ENCODE measurements at places on chromosomes 4 and X.
A peak's percentile ranks its signal among the peaks of the same experiment; 100 is the strongest.

DNA sequence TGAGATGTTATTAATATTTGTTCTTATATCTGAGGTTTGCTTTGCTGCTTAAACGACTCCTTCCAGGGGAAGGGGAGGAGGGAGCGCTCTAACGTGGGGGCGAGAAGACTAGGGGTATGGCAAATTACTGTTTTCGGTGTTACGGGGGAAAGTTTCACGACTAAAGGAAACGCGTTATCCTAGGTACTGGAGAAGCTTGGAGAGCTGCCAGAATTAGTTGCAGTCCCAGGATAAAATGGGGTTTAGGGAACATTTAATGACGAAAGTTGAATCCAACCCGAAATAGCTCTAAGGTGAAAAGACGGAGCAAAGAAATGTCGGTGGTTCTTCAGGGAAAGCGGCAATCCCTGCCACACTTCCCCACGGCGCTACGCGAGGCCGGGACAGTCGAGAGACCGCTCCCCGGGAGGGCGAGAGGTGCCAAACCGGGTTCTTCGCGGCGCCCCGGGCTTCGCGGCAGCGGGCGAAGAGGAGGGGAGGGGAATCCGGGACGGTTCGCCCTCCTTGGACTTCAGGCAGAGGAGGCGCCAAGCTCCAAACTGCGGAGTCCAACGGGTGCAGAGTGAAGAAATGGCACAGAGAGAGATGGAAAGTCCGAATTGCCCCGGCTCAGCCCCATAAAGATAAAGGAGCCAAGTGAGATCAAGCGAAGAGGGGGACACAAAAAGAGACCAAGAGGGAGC, 724 bp downstream of the THOC2 start:
- DNase-seq, result no peak

- no peak for DNase-seq
These were observed 48.3 kb downstream of the PDK3 start for GRCh38 chrX:24513416-24513815.

DNA sequence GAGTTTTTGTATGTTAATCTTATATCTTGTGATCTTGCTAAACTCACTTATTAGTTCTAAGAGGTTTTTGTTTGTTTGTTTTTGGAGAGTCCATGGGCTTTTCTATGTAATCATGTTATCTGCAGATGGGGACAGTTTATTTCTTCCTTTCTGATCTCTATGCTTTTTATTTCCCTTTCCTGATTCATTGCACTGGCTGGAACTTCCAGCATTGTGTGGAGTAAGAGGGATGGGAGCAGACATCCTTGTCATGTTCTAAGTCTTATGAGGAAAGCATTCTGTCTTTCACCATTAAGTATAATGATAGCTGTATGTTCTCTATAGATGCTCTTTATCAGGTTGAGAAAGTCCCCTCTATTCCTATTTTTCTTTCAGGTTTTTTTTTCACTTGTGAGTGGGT, 90.6 kb upstream of the TBC1D9 start:
- DNase-seq, result no peak

- DNase-seq, result no peak
These were observed 67.6 kb upstream of the CTSO start for GRCh38 chr4:156021298-156021697.

GRCh38 chr4:4227510-4228355, 1.0 kb upstream of the OTOP1 start:
- DNase-seq, result no peak

DNA sequence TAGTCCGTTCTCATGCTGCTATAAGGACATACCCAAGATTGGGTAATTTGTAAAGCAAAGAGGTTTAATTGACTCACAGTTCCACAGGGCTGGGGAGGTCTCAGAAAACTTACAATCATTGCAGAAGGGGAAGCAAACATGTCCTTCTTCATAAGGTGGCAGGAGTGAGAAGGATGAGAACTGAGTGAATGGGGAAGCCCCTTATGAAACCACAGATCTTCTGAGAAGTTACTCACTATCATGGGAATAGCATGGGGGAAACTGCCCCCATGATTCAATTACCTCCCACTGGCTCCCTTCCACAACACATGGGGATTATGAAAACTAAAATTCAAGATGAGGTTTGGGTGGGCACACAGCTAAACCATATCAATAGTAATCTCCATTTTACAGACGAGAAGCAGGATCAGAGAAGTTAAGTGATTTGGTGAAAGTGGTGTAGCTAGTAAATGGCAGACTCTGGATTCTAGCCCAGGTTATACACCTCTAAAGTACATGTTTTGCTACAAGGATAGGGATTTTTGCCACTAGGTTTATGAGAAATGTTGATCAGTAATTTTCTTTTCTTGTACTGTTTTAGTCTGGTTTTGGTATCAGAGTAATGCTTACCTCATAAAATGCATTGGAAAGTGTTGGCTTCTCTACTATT, 47.3 kb upstream of the C1GALT1C1 start:
- DNase-seq, result no peak

DNA sequence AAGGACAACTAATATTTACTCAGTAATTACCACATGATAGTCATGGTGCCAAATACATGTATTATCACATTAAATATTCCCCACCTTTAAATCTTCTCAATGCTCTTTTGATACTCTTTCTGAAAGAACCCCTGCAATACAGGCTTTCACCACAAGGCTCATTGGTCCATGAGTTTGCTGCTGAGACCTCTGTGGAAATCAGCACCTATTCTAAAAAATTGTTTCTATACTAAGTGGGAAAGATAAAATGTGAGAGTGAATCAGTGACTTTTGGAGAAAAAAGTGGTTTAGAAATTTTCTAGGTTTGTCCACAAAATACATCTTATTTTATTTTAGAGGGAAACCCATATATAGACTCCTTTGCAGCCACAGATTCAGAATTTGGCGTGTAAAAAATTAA, 257.3 kb downstream of the ZIC3 start:
- DNase-seq, result no peak

DNA sequence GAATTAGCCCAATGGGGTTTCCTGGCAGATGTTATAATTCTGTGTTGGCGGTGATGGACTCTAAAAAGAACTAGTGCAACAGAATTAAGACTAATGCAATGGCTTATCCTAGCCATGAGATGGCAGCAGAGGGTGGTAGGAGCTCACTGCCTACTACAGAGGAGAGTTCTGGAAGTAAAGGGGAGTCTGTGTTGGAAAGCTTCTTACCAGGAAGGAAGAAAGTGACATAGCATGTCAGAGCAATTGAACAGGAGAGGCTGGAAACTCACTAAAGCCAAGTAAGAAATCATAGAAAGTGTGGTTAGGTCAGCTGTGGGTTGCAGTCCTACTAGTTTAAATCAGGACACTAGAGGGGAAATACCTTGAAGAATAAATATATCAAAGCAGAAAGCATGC, 6.3 kb upstream of the TRPC5OS start:
- peak; percentile 1 for DNase-seq

DNA sequence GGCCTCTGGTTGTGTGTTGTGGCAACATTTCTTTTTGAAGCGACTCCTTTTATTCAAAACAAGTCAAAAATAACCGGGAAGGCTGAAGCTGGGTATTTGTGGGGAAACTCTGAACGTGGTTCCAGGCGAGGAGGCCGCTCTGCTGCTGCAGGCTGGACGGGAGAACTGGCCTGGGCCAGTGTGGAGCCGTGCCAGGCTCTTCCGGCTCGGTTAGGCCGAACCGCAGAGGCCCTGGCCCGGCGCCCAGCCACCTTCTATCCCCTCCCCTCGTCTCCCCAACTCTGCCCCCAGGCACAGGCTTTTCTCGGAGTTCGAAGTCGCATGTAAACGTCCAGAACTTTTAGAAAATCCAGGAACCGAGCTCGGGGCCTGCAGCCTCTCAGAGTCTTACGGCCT, 2.4 kb upstream of the BCOR start:
- DNase-seq, result no peak

GRCh38 chr4:185137233-185137925, 5.7 kb upstream of the SLC25A4 start:
- no peak for DNase-seq

DNA sequence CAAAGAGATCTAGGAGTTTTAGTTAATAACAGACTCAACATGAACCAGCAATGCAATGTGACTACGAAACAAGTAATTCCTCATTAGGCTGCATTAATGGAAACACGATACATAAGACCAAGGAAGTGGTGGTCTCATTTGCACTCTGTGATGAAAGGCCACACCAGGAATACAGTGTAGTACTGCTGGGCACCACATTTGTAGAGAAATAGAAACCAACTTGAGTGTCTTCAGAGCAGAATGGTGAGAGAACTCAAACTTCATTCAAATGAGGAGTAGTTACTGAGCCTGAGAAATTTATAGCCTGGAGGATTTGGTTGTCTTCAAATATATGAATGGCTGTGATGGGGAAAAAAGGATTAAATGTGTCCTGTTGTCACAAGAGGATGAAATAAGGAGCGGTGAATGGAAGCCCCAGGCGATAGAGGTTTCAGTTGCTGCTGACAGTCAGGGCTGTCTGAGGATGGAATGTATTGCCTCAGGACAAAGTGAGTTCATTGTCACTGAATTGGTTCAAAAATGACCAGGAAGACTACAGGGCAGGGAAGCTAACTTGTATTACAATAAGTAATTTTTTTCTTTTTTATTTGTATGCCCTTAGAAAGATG, 50.9 kb downstream of the NFKB1 start:
- no peak for DNase-seq

DNA sequence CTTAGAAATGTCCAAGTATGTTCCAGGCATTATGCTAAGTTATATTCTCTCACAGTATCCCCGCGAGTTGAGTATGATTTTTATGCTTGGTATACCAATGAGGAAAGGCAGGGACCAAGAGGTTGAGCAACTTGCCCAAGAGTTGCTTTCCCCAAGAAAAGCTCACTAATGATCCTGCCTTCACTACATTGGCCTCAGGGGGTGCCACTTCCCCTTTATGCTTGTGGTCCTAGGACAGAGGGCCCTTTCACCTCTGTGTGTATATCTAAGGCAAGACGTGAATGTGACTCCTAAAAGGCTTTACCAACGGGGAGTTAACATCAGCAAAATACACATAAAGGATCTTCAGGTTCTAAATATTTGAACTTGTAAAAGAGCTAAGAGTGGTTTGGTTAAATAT, 164.4 kb upstream of the CPEB2 start:
- no peak for DNase-seq

GRCh38 chrX:96481831-96482230, 202.8 kb upstream of the DIAPH2 start:
- DNase-seq, result no peak

GRCh38 chr4:37615720-37616063, 70.5 kb downstream of the RELL1 start:
- no peak for DNase-seq

GRCh38 chrX:119698845-119699244, 5.9 kb upstream of the SEPTIN6 start:
- DNase-seq, result no peak

- DNase-seq, result no peak
These were observed 166.8 kb downstream of the BMPR1B start for GRCh38 chr4:94924566-94924965.

DNA sequence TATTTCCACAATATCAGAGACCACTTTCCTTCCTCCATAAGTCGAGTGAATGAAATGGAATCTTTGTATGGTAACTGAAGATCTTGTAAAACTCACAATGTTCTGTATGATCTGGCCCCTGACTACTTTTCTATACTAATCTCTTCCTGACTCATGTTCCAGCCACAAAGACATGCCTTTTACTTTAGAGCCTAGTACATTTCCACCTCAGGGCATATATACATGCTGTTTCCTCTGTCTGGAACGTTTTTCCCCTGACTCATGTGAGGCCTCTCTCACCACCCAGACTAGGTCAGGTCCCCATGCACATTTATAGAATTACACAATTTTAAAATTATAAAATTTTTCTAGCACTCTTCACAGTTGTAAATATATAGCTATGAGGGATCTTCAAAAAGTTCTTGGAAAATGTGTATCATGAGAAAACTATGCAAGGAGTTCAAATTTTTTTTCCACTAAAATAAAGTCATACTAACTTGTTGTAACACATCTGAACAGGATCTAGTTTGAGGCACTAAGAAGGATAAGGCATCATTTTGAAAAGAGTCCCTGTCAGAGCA, 208.8 kb downstream of the SH2D1A start:
- no peak for DNase-seq

DNA sequence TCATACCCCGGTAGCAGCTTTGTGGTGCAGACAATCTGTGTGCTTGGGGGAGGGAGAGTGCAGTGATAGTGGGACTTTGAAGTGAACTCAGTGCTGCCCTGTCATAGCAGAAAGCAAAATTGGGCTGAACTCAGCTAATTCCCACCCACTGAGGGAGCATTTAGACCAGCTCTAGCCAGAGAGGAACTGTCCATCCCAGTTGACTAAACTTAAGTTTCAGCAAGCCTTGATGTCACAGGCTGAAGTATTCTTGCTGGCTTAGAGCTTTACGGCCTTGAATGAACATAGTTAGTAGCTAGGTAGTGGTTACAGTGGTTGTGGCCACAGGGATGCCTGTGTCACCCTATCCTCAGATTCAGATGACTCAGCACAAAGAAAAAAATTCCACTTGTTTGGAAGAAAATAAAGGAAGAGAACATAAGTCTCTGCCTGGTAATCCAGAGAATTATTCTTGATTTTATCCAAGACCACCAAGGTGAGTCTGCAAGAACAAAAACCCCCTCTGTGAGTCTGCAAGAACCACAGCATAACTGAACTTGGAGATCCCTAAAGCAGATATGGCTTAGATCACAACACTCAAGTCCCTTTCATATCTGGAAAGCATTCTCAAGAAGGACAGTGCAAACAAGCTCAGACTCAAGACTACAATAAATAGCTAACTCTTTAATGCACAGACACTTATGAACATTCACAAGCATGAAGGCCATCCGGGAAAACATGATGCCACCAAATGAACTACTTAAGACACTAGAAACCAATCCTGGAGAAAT, 39.4 kb downstream of the ADH7 start:
- DNase-seq, result no peak

GRCh38 chr4:10108391-10108790, 8.2 kb downstream of the WDR1 start:
- DNase-seq, result no peak

- DNase-seq, result no peak
These were observed 447.0 kb upstream of the GALNT7 start for GRCh38 chr4:172721659-172722058.

- DNase-seq, result no peak
These were observed 54.1 kb downstream of the C4orf51 start for GRCh38 chr4:145734031-145734430.

- DNase-seq, result no peak
These were observed 6.6 kb downstream of the ANKRD17 start for GRCh38 chr4:73252001-73252400.

- no peak for DNase-seq
These were observed 23.5 kb downstream of the ARSJ start for GRCh38 chr4:113955948-113956347.

DNA sequence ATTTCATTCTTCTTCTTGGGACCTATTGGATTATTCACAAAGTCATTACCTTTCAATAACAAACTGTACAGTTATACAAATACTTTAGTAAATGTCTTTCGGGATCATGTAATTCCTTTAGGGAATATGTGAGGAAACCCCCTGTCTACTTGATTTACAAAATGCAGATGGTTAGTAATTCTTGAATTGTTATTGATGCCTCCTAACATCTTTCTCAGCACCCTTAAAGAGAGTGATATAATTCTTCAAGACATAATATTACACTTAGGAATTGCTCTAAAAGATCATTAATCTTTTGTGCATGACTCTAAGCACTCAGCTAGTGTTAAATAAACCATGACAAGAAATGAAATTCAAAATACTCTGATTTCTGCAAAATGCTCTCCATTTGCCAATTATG, 988.1 kb upstream of the HS3ST1 start:
- no peak for DNase-seq

Data from central memory CD4-positive, alpha-beta T cell (primary cell).